ENCODE measurements at places on chromosomes 1 and 21. TPM values are rescaled to one million over a fixed set of nuclear protein-coding genes. Genes with fewer than 3 reads are reported as not detected.
A peak's percentile ranks its signal among the peaks of the same experiment; 100 is the strongest.

DNA sequence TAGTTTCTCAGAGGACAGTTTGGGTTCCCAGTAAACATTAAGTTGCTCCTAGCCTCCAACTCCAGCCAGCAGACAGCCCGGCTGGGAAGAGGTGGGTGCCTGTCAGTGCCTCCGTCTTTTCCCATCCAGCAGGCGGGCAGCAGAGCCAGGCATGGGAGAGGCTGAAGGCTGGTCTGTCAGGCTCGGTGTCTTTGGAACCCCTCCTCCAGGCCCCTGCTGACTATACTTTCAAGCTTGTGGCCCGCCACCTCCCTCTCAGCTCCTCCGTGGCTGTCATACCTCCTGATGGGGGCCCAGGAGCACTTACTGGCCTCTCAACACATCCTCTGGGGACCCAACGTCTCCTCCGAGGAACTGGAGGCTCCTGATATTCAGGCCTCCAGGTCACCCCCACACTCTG, 140.9 kb downstream of the ACTL8 start:
- DNase-seq, result no peak

Gene NUAK2
- 1.5 TPM for total RNA-seq

GRCh38 chr21:38208118-38208517, 48.7 kb upstream of the KCNJ15 start:
- DNase-seq, result no peak

Gene CRABP2
- total RNA-seq, result 0.74 TPM

Gene SPATA21
- total RNA-seq, result not detected

GRCh38 chr1:18992646-18993045, 36.2 kb upstream of the IFFO2 start:
- DNase-seq, result no peak

DNA sequence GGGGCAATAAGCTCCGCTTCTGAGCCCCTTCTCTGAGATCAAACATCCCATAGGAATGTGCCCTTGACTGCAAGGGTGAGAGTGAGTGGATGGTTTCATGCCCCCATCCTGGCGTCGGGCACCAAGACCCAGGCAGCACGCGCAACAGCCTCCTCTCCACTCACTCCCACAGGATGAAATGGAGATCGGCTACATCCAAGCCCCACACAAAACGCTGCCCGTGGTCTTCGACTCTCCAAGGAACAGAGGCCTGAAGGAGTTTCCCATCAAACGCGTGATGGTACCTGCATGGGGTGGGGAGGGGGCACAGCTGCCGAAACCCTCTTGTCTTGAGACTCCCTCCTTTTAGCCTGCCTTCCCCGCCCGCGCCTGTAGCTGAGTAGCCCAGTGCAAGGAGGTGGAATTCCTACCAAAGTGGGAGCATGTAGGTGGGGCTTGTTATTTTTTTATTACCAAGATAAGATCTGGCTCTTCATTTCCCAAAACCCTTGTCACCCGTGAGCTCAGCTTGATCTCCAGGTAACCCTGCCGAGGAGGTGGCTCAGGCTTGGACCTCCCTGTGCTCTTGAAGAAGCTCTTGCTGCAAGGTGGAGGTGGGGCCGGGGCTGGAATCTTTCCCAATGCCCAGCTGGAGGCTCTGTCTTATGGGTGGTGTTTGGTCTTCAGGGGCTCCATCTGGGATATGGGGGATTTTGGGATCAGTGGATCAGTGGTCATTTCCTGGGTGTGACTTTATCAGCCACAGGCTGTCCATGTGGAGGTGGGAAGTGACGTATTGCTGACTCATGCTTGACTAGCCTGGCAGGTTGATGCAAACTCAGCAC, 24.0 kb upstream of the PADI6 start:
- DNase-seq, result no peak

DNA sequence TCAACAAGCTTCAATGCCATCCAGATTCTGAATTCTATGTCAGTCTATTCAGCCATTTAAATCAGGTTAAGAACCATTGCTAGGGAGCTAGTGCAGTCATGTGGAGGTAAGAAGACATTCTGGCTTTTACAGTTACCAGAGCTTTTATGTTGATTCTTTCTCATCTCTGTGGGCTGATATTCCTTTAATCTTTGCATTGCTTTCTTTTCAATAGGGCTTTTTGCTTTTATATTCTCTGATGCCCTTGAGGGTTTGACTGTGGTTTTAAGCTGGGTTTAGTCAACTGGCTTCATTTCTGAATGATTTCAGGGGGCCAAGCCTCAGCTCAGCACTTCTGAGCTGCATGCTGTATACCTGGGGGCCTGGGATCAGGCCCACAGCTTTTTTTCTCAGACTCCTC, 51.0 kb upstream of the GORAB start:
- no peak for DNase-seq

DNA sequence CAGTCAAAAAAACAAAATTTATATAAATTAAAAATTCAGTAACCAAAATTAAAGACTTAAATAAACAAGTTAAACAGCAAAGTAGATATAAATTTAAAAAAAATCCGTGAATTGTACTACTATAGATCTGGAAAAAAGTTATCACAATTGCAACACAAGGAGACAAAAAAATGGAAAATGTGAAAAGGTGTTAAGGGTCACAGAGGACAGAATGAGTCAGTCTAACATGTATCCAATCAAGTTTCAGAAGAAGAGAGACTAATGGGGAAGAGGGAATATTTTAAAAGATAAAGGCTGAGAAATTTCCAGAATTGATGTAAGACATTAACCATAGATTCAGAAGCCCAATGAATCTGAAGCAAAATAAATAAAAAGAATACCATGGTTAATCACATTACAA, 46.0 kb downstream of the USP24 start:
- no peak for DNase-seq

Gene OR2L13
- not detected for total RNA-seq

DNA sequence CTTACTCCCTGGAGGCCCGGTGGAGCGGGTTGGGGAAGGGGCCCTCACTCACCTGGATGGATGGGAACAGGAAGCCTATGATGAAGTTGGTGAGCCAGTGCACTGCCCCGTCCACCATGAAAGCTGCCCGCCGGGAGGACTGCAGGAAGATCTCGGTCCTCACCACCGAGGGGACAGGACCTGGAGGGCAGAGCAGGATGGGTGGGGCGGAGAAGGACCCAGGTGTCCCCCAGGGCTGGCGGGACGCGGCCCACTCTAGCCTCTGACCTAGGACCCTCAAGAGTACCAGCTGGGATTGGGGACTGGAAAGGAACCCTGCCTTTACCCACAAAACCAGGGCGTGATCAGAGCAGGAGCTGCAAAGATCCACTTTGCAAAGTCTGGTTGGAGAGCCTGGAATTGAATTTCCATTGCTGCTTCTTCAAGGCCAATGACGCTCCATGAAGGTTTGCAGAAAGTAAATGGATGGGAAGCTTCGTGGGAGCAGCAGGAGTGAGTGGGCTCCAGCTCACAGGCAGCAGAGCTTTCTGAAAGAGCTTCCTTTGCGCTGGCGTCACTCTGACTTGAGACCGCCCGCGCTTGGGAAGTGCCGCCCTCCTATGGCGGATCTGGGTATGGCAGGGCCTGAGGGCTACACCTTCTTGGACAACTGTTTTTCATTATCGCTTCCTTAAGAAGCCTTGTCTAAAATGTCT, 21.4 kb downstream of the SLC2A7 start:
- DNase-seq, result peak; percentile 90

Gene FCRL4
- not detected for total RNA-seq

- DNase-seq, result peak; percentile 93
These were observed at the start of gene ACOT11 for GRCh38 chr1:54547601-54548388. ACOT11 (plus strand) TSS chr1:54548228; CDS start chr1:54548310, 82 bp downstream.

Gene URB2
- total RNA-seq, result 2.9 TPM

DNA sequence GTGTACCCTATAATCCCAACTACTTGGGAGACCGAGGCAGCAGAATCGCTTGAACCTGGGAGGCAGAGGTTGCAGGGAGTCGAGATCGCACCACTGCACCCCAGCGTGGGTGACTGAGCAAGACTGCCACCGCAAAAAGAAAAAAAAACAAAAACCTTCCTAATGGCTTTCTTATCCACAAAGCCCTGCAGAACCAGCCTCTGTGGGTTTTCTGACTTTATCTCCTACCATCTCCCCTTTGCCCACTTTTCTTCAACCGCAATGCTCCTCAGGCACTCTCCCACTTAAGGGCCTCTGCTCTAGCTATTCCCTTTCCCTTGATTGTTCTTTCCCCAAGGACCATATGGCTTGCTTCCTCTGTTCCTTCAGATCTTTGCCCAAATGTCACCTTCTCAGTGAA, 67.9 kb upstream of the PUM1 start:
- DNase-seq, result no peak

- no peak for DNase-seq
These were observed 57.2 kb downstream of the AJAP1 start for GRCh38 chr1:4711416-4712275.

- DNase-seq, result no peak
These were observed 303.0 kb upstream of the PLD5 start for GRCh38 chr1:242827538-242827937.

DNA sequence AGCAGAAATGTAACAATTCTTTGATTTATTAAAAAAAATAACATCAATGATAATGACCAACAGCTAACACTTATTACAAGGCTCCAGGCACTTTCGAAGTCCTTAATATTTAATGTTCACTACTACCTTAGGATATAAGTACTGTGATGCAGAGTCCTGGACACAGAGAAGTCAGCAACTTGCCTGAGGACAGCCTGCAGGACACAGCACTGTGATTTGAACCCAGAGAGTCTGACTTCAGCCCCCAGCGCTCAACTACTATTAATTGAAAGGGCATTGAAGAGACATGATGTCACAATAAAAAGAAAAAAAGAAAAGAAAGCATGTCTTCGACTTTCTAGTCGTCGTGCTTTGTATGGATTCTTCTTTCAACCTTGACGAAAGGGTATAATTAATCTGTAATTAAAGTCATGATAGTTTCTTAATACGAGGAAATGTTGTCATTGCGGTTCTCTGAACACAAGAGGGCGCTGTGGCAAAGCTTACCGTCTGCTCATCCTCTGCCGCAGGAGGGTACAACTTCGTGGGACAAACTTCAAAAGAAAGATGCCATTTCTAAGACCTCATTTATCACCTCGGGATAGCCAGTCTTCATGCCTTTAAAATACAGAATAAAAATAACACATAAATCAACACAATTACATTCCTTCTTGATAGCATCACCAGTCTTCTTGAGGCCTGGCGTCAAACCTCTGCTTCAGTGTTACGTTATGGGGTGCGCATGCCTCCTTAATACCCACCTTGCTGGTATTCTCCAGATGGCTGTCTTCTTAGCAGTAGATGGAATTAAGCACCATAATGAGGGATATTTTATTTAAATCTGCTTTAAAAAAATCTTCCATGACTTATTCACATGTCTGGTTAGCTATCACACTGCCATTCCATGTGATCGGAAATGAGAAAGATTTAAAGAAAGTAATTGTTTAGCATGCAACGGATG, 240.1 kb downstream of the DISC1 start:
- peak; percentile 61 for DNase-seq

Data from left ventricle myocardium superior (tissue), 1 donor.